Endothelial cell (in vitro differentiated cells): ENCODE measurements at places on chromosomes 4 and X. TPM values are rescaled to one million over a fixed set of nuclear protein-coding genes. Genes with fewer than 3 reads are reported as not detected.

GRCh38 chr4:67712000-67712625, 11.2 kb upstream of the UBA6 start:
- H3K4me3 ChIP-seq, result no peak overlapping the region
- peaks cover 5% of the 10 kb centered on the region for H3K27me3 ChIP-seq
- H3K36me3 ChIP-seq, result peaks cover 11% of the 10 kb centered on the region
- H3K27ac ChIP-seq, result no peak overlapping the region
- no peak for DNase-seq
- H3K4me1 ChIP-seq, result peaks cover 9% of the 10 kb centered on the region

DNA sequence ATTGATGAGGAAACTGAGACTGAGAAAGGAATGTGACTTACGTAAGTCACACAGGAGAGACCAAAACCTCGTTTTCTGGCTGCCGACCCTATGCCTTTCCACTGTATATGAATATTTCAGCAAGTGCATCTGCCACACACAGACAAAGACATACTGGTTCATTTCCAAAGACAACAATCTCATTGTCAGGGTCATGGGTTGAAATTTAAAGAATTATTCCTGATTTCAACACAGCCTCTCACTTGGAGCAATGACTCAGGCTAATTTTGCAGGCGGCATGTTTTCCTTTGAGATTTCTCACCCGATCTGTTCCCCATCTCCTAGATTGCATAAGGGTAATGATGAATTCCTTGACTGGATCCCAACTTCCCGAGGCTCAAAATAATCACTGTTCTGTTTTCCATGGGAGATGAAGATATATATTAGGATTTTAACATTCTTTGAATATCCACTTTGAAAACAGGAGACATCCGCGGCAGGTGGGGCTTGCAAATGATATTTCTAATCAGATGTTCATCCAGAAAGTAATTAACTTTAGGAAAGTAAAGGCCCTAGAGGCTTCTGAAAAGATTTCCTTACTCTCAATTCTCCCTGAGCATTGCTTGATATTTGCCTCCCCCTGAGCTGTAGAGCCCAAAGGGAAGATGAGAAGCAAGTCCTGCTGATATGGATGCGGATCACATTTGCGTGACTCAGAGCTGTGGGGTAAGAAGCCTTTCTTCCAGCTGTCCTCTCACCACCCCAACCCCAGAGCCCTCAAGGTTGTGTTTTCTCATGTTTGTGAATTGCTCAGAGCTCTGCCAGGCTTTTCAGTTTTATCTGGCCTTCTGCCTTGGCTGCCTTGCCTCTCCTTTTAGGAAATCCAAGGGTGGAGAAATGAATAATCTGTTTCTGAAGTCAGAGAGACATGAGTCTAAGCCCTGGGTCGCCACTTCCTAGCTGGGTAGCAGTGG, 361.1 kb upstream of the BOD1L1 start:
- H3K36me3 ChIP-seq, result no peaks in the 10 kb centered on the region
- peaks cover 2% of the 10 kb centered on the region for H3K4me1 ChIP-seq
- no peaks in the 10 kb centered on the region for H3K27me3 ChIP-seq
- no peak for DNase-seq
- H3K27ac ChIP-seq, result no peak overlapping the region
- H3K4me3 ChIP-seq, result no peak overlapping the region

Gene CTAG2
- not detected for total RNA-seq

DNA sequence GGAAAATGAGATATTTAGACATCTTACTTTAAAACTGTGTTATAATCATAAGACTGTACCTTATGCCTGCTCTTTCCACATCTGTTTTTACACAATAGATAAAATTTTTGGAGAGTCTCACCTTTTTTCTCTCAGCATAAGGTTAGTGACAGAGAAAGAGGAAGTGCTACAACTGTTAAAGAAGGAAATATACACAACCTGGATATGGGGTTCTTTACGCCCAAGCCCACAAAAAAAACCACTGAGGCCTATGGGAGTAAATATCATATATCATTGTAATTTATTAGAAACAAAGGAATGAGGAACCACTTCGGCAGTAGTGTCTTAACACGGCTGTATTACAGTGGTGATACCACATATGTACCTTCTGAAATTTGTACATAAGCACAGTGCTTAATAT, 265.9 kb upstream of the GK2 start:
- no peaks in the 10 kb centered on the region for H3K27me3 ChIP-seq
- no peaks in the 10 kb centered on the region for H3K4me1 ChIP-seq
- no peak overlapping the region for H3K27ac ChIP-seq
- H3K36me3 ChIP-seq, result no peaks in the 10 kb centered on the region
- no peak for DNase-seq

DNA sequence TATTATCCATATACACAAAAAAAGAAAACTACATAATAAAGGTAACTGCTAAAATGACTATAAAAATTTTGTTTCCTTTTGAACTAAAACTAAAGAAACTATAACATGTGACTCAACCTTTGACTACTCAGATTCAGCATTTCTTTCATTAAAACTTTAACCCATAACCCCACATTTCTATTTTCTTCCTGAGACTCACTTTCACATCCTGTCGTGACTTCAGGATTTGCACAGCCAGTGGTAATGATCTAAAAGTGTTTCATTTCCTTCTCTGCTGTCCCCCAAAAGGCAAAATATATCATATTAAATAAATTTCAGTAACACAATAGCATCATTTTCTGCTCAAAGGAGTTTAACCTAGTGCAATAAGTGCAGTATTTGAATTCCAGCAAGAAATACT, 1022.4 kb upstream of the DIAPH2 start:
- no peaks in the 10 kb centered on the region for H3K27me3 ChIP-seq
- H3K4me1 ChIP-seq, result no peaks in the 10 kb centered on the region
- no peaks in the 10 kb centered on the region for H3K36me3 ChIP-seq
- H3K4me3 ChIP-seq, result no peak overlapping the region

Gene PLAC1
- 0.72 TPM for total RNA-seq

GRCh38 chrX:122622795-122623194, 561.3 kb upstream of the GRIA3 start:
- H3K4me3 ChIP-seq, result no peak overlapping the region
- H3K27me3 ChIP-seq, result no peaks in the 10 kb centered on the region
- DNase-seq, result no peak
- no peaks in the 10 kb centered on the region for H3K4me1 ChIP-seq
- H3K27ac ChIP-seq, result no peak overlapping the region

Gene PPP4R3C
- not detected for total RNA-seq

Gene ARHGAP4
- 72.2 TPM for total RNA-seq

Gene XAGE1A
- total RNA-seq, result not detected
